ENCODE measurements at places on chromosomes 1 and 21.

DNA sequence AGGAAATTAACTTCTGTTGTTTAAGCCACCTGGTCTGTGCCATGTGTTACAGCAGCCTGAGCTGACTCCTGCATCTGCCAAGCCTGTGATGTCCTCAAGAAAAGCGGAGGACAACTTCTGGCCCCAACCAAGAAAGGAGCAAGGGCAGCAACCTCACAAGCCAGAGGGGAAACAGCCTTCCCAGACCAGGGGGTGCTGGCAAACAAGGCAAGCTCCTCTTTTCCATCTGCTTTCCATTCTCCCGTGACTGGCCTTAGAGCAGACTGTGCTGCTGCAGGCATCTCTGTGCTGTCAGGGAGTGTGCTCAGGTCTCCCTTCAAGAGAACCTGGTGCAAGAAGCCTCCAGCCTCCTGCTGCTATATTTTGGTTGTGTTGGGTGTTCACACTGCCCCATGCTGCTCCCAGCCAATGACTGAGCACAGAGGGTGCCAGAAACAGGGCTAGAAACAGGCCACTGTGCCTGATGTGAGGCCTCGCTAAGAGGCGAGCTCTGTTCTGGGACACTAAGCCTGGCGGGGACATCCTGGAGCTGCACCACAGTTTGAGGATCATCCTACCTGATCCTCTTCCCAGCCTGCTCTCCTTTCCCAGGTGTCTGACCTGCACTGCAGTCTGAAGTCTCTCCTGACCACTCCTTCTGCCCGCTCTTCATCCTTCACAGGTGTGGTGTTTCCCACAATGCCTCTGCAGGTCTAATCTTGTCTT is 27.5 kb upstream of the SLAMF9 start:
- no peak for DNase-seq

GRCh38 chr1:208787219-208787618 is 543.0 kb upstream of the PLXNA2 start:
- DNase-seq, result no peak

DNA sequence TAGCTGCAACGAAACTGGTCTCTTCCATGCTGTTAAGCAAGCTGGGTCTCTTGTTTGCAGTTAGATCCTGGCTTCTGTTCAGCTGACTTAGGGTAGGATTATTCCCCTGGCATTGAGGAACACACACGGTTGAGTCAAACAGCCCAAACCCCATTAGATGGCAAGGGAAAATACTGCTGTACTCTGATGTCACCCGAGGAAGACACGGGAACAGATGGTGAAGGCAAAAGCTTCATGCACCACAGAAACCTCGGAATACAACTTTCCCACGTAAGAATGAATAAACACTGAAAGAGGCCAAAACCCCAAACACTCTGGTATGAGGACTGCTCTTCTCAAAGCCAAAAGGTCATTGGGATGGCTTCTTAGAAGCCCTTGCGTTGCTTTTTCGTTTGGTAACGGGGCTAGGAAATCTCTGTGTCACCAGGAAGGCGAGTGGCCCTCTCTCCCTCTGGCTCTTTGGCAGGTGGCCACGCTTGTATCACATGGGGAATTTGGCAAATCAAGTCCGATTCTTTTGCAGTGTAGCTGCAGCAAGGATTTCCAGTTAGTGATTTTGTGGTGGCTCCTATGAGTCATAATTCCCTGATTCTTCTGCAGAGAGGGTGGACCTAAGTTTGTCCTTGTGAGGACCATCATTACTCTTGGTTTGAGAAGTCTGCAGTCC is 16.7 kb upstream of the LYST start:
- no peak for DNase-seq

- DNase-seq, result no peak
Measured at GRCh38 chr1:115771094-115771846, 2.8 kb upstream of the CASQ2 start.

DNA sequence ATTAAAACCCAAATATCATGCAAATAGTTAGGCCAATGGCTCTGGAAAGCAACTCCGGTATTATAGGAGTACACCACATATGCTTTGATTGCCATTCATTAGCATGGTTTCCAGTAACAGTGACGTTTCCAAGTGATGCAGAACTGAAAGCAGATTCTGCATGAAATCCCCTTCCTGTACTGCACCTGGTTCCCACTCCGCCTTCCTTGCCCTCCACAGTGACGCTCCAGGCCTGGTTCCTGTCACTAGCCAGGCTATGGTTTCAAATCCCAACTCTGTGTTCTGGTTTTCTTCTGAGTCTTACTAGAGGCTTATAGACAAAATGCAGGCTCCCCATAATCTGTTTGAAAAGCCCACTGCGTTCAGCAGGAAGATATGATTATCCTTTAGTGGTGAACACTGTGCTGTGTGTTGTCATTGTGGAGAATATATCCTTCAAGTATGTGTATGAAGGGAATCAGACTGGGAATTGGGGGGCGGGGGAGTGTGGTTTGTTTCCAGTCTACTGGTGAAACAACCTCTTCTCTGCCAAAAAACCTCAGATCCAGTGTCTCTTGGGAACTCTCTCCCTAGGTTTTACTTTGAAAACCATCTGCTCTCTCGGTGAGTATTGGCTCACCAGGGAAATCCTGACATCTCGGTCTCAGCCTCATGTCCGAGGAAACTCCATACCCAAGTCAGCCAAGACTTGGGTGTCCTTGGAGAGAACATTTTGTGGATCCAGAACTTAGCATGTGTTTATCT is 78.7 kb downstream of the TYW3 start:
- DNase-seq, result peak; percentile 3

- no peak for DNase-seq
Measured at GRCh38 chr1:213820362-213821149, 167.2 kb upstream of the PROX1 start.

GRCh38 chr1:243490748-243491686 is 235.2 kb downstream of the SDCCAG8 start:
- DNase-seq, result no peak

GRCh38 chr1:86137436-86137835 is 19.1 kb downstream of the COL24A1 start:
- DNase-seq, result peak; percentile 69

DNA sequence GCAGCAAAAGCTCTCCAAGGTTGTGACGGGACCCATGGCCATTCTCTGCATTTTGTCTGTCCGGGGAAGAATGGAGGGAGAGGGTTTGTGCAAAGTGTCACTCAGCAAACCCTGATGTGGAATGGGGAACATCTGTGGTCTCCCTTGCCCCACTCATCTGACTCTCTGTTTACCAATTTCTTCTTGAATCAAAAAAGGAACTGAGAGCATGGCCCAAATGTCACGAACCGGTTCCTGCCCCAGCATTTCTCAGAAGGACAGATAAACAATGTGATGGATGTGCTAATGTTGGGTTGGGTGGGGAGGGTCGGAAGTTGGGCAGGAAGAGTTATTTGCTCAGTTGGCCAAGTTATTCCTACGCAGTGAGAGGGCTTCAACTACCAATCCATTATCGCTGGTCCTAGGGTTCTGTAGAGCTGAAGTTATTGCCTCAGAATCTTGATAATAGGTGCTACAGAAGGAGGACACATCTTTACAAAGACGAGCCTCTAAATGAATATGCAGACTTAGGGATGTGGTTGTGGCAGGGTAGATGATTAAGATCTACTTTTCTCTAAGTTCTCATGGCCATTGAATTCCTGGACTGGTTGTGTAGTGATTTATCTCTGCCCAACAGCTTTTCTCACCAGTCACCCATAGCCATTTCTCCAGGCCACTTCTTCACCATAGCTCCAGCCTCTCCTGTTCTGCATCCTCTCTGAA is 9.6 kb upstream of the DUSP12 start:
- no peak for DNase-seq

DNA sequence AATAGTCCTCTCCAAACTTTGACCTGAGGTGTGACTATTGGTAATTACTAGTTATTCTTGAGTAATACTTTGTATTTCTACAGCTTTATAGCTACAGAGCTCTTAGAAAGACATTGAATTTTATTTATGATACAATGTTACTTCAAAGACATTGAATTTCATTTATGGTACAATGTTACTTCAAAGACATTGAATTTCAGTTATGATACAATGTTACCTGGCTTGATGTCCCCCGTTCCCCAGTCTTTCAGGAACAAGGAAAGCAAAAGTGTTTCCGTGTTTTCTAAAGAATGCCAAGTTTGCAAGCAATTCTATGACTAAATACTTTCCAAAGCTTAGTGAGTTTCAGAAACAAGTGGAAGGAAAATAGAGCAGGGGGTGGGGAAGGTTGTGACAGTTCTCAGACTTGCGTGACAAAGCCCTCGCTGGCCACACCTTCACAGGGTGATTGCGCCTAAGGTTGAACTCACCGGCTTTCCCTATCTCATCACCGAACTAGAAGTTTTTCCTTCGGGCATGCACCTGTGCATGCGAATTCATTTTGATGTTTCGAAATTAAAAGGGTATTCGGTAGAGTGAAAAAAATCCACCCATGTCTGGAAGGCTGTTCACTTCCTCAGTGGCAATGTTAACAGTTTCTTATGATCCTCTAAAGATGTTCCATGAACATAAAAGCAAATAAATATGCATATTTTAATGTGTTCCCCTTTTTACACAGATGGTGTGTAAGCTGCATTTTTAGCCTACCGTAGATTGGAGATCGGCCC is 909 bp upstream of the PAXBP1 start:
- DNase-seq, result no peak

GRCh38 chr1:9127395-9128165 is 1.3 kb downstream of the GPR157 start:
- no peak for DNase-seq

DNA sequence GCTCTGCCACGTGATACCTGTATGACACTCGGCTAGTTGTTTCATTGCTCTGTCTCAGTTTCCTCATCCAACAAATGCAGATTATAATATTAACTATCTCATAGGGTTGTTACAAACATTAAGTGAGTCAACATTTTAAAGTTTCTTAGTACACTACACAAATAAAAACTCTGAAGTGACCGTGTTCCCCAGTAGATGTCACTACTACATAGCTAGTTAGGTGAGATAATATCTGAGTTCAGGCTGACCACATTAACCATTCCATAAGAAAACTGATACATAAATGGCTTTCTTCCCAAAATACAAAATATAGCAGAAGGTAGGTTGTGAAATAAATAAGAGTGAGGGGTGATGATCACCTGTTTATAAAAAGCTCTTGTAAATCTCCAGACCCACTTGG is 214.1 kb downstream of the NUF2 start:
- DNase-seq, result peak; percentile 15

- DNase-seq, result no peak
Measured at GRCh38 chr1:244294599-244295224, 157.0 kb downstream of the ADSS2 start.

GRCh38 chr1:7233237-7233540 is 447.9 kb downstream of the CAMTA1 start:
- DNase-seq, result no peak

DNA sequence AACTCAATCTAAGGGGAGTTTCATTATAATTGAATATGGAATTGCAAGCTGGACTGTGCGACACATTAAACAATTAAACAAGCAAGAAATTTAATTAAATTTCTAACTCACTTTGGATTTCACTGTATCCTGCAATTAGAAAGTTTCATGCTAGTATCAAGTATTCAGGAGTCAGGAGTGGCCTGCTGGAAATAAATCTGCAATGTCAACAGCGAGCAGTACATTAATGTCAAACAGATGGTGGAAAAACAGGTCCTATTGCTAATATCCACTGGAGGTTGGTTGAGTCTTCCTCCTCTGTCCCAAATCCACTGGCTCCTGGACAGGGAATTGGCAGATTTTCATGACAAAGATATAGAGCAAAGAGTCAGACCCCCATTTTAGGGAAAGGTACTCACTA is 237.1 kb downstream of the VAV3 start:
- no peak for DNase-seq

- no peak for DNase-seq
Measured at GRCh38 chr1:81820765-81821164, 20.0 kb downstream of the ADGRL2 start.

DNA sequence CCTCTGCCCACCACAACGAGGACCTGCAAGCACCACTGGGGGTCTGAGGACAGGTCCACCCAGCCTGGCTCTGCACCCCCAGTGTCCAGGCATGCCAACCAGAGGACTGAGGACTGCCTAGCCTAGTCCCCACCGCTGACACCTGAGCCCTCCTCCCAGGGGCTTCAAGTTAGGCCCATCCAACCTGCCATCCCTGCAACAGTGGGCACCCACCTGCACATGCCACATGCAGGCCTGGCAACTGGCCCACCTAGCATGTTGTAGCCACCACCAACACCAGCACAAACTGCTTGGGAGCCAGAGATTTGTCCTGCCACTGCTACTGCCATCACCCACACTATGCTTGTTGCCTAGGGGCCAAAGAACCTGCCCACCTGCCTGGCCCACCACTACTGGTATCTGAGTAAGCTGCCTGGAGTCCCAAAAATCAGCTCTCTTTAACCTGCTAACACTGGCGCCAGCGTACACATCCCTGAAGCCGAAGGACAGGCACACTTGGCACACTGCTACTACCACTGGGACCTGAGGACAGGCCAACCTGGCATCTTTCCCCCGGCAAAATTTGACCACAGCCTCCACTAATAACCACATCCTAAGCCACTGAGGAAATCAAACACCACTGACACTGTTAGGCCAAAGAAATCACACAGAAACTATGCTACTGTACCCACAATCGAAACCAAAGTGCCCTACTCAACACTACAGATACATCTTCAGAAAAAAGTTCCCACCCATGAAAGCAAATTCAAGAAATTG is 61.5 kb downstream of the PSMG1 start:
- DNase-seq, result no peak

GRCh38 chr1:221708987-221709386 is 32.9 kb downstream of the DUSP10 start:
- DNase-seq, result peak; percentile 57

DNA sequence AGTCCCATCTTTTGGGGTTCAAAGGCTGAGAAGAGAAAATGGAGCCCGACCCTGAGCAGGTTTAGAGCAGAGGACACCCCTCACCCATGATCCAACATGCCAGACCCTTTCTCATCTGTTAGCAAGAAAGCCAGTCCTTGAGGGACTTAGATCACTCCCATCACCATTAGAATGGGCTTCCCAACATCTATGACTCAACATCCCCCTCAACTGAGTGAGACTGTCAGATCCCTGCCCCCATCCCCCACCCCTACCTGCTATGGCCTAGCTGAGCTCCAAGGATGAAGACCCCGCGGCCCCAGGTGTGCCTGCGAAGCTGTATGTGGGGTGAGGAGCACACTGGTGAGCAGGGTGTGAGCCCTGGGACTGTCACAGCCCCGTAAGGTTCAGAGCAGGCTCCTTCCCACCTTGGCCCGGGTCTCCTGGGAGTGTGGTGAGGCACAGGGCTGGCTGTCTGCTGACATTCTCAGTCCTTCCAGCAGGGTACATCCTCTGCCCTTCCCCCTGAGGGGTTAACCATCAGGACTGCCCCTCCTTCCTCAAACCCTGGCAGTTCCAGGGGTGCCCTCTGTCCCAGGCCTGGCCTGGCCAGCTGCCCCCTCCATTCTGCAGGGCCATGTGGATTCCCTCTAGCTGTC is 21.4 kb upstream of the BLACAT1 start:
- DNase-seq, result no peak

GRCh38 chr1:178417858-178418257 is 78.9 kb downstream of the CLEC20A start:
- no peak for DNase-seq
